Suprapubic skin (tissue), 4 donors: ENCODE measurements at places on chromosomes 4 and X. TPM values are rescaled to one million over a fixed set of nuclear protein-coding genes. Genes with fewer than 3 reads are reported as not detected.

The ANKRD50 gene
- total RNA-seq: 20.5 TPM

The PAGE3 gene
- not detected for total RNA-seq

The MSX1 gene
- 7.2 TPM for total RNA-seq

GRCh38 chr4:180967936-180968335 is 1275.3 kb upstream of the TENM3 start:
- H3K36me3 ChIP-seq: no peaks in the 10 kb centered on the region
- H3K27me3 ChIP-seq: no peaks in the 10 kb centered on the region
- no peak overlapping the region for H3K4me3 ChIP-seq

DNA sequence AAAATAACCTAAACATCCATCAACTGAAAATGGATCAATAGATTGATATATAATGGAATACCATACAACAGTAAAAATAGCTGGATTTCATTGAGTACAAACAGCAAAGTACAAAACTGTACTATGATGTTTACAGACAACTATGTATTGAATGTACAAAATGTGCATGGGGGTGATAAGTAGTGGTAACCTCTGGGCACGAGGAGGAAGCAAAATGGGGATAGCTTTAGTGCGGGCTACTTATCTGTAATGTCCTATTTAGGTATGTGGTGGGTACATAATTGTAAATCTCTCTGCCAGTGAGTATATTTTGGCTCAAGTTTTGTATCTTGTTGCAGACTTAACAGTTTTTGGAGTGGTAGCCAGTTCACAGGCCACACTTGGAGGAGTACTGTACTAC is 123.6 kb downstream of the STAG2 start:
- H3K4me3 ChIP-seq: no peak overlapping the region
- no peak overlapping the region for H3K27ac ChIP-seq
- peaks cover 24% of the 10 kb centered on the region for H3K36me3 ChIP-seq
- DNase-seq: no peak
- no peaks in the 10 kb centered on the region for H3K4me1 ChIP-seq

GRCh38 chr4:169220447-169220846 is 50.3 kb downstream of the SH3RF1 start:
- peaks cover 13% of the 10 kb centered on the region for H3K4me1 ChIP-seq
- no peaks in the 10 kb centered on the region for H3K36me3 ChIP-seq
- no peak for DNase-seq
- H3K4me3 ChIP-seq: no peak overlapping the region
- H3K27me3 ChIP-seq: no peaks in the 10 kb centered on the region
- no peak overlapping the region for H3K27ac ChIP-seq

DNA sequence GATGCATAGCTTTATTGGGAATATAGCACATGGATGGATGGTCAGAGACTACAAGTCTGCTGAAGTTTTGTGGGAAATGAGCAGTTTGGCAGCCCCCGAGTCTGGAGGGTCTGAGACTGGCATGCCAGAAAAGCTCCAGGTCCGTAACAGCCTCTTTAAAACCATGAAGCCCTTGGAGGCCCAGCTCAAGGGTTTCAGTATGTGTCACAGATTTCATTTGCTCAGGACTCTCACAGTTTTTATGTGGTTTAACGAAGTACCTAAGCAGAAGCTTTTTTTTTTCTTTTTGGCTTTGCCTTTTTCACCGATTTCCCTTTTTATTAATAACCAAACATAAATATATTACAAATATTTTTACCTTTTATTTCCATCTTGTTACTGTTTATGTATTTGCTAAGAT is 30.6 kb upstream of the TMEM184C start:
- no peaks in the 10 kb centered on the region for H3K27me3 ChIP-seq
- no peaks in the 10 kb centered on the region for H3K36me3 ChIP-seq
- no peak overlapping the region for H3K4me3 ChIP-seq
- H3K27ac ChIP-seq: no peak overlapping the region
- DNase-seq: no peak

The TRIM61 gene
- not detected for total RNA-seq

The BEND2 gene
- total RNA-seq: not detected

DNA sequence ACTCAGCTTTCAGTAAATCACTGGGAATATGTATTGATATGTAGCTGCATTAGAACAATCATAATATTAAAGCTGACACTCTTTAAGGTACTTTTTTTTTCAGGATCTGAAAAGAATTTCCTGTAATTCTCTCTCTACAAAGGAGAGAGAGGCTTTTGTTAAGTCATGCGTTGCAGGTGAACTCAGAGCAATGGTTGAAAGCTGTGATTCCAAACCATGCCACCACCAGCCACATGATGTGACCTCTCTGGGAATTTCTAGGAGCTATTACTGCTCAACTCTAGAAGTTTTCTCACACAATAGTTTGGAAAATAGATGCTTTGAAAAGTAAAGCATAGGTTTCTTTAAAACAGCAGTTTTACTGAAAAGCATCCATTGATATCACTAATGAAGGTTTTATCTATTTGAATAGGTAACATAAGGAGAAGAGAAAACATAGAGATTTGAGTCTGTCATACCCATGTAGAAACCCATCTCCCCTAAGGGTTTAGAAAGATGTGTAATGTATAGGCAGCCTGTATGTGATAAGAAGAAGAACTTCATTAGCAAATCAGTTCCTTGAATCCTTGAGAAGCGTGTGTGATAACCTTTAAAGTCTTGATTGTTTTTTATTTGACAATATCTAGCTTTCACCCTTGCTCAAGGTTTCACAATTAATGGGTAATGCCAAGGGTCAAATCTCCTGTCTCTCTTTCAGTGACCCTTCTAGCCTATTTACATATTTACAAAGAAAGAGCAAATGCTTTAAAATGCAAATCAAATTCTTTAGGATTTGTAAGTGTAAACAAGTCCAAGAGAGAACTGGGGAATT is 161.0 kb upstream of the ANKRD50 start:
- no peak for DNase-seq
- no peak overlapping the region for H3K4me3 ChIP-seq
- no peak overlapping the region for H3K27ac ChIP-seq
- H3K36me3 ChIP-seq: no peaks in the 10 kb centered on the region
- H3K4me1 ChIP-seq: peaks cover 12% of the 10 kb centered on the region

The PAGE2B gene
- not detected for total RNA-seq

DNA sequence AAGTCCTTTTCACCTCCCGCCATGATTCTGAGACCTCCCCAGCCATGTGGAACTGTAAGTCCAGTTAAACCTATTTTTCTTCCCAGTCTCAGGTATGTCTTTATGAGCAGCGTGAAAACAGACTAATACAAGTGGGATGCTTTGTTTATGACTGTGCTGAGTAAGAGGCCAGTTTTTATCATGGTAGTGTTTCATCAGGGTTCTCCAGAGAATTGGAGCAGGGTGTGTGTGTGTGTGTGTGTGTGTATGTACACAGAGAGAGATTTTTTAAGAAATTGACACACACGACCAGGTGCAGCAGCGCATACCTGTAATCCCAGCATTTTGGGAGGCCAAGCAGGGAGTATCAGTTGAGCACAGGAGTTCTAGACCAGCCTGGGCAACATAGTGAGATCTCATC is 34.6 kb upstream of the SLC2A9 start:
- H3K36me3 ChIP-seq: no peaks in the 10 kb centered on the region
- no peak overlapping the region for H3K4me3 ChIP-seq
- H3K4me1 ChIP-seq: peaks cover 5% of the 10 kb centered on the region
- no peak for DNase-seq

DNA sequence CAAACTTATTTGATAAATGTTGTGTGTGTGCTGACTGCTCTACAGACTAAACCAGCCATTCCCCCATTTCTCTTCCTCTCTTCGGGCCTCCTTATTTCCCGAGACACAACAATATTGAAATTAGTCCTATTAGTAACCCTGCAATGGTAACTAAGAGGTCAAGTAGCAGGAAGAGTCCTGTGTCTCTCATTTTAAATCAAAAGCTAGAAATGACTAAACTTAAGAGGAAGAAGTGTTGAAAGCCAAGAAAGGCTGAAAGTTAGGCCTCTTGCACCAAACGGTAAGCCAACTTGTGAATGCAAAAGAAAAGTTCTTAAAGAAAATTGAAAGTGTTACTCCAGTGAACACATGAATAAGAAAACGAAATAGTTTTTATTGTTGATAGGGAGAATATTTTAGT is 357.8 kb upstream of the SLC7A11 start:
- no peak overlapping the region for H3K27ac ChIP-seq
- DNase-seq: no peak
- no peak overlapping the region for H3K4me3 ChIP-seq
- no peaks in the 10 kb centered on the region for H3K36me3 ChIP-seq

The JCHAIN gene
- 1.4 TPM for total RNA-seq

The CCDC149 gene
- 17.1 TPM for total RNA-seq

DNA sequence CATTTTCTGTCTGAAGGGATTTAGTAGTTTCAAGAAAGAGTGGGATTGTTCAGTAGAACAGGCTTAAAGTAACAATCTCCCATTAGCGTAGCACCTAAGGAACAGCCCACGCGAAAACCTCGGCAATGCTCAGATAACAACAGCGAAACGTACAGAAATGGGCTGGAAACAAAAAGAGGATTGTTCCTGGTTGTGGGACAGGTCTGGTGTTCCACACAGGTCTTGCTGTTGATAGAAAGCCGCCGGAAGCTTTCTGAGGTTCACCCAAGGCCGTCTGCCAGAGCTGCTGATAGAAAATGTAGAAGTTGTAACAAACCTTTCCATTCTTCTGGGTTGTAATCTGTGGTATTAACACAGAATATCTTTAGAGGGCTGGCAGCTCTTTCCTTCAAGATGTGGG is 69.4 kb upstream of the CLCN4 start:
- peaks cover 23% of the 10 kb centered on the region for H3K4me1 ChIP-seq
- H3K27ac ChIP-seq: no peak overlapping the region
- H3K4me3 ChIP-seq: no peak overlapping the region
- peaks cover 3% of the 10 kb centered on the region for H3K36me3 ChIP-seq

- H3K4me1 ChIP-seq: peaks cover 52% of the 10 kb centered on the region
- DNase-seq: no peak
- peak overlapping the region; percentile 98 for H3K4me3 ChIP-seq
- H3K27ac ChIP-seq: no peak overlapping the region
Measured at GRCh38 chrX:1389993-1390285, 2.0 kb downstream of the SLC25A6 start.

DNA sequence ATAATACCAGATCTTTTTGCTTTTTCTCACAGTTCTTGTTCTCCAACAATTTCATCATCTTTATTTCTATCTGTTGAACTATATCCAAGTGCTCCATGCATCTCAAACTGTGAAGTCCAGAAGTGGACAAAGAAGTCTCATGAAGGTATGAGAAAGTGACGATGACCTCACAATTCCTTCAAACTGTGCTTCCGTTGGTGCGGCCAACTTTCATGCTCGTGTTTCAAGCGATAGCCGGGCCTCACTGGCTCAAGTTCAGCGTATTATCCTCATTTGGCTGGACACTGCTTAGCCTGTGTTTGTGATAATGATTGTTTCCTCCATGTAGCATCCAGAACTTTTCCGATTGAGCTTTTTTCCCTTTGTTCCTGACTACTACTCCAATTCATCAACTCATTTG is 143.1 kb downstream of the PALLD start:
- no peak for DNase-seq
- H3K27me3 ChIP-seq: no peaks in the 10 kb centered on the region
- no peak overlapping the region for H3K4me3 ChIP-seq
- H3K4me1 ChIP-seq: peaks cover 31% of the 10 kb centered on the region
- no peak overlapping the region for H3K27ac ChIP-seq
- H3K36me3 ChIP-seq: no peaks in the 10 kb centered on the region

DNA sequence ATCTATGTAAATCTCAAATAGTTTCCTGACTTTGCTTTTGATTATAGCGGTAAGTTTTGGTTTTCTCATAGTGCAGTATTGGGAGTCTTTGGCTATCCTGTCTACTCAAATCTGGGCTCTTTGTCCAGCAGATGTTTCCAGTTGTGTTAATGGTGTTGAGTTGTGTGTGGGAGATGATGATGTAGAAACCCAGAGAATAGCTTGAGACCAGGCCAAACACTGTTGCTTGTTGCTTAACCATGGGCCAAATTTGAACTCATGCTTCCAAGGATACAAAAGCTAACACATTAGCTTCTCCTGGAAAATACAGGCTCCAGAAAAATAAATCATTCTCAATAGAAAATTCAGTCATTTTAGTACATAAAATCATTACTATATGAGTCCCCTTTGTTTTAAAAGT is 82.6 kb upstream of the GYPA start:
- H3K4me1 ChIP-seq: no peaks in the 10 kb centered on the region
- no peaks in the 10 kb centered on the region for H3K36me3 ChIP-seq
- no peak for DNase-seq
- H3K27ac ChIP-seq: no peak overlapping the region

GRCh38 chr4:66284991-66285451 is 614.7 kb upstream of the EPHA5 start:
- no peak for DNase-seq
- no peaks in the 10 kb centered on the region for H3K27me3 ChIP-seq
- no peak overlapping the region for H3K4me3 ChIP-seq
- H3K27ac ChIP-seq: no peak overlapping the region

GRCh38 chr4:130056286-130056685 is 960.3 kb downstream of the C4orf33 start:
- no peaks in the 10 kb centered on the region for H3K36me3 ChIP-seq
- no peak for DNase-seq
- no peaks in the 10 kb centered on the region for H3K4me1 ChIP-seq
- no peak overlapping the region for H3K4me3 ChIP-seq

GRCh38 chr4:107319386-107319785 is 283.3 kb upstream of the DKK2 start:
- H3K36me3 ChIP-seq: no peaks in the 10 kb centered on the region
- H3K27me3 ChIP-seq: no peaks in the 10 kb centered on the region
- H3K4me1 ChIP-seq: no peaks in the 10 kb centered on the region
- no peak overlapping the region for H3K27ac ChIP-seq

DNA sequence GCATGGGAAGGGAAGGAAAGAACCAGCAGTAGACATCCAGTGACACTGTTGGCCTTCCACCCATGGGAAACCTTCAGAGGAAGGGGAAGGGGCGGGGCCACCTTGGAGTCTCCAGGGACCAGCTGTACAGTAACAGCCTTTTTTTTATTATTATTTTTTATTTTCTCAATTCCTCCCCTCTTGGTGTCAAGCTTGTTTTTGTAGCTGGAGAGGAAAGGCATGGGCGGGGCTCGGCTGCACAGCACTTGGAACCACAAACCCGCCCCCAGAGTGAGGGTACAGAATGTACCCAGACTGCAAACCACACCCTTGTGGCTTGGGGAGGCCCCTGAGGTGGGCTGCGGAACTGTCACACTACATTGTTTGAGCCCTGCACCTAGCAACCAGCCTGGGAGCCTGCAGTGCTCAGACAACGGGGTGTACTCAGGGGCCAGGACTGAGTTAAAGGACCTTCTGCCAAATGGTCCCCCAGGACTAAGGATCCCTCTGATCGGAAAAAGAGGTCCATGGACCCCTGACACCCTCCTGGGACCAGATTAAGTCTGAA is 45.7 kb downstream of the PRPS1 start:
- H3K4me1 ChIP-seq: peaks cover 36% of the 10 kb centered on the region
- peak overlapping the region; percentile 56 for H3K4me3 ChIP-seq
- H3K27ac ChIP-seq: peak overlapping the region; percentile 99
- peak; percentile 93 for DNase-seq
